SK-MEL-5 (cell line): ENCODE measurements at places on chromosomes 3 and 15. TPM values are rescaled to one million over a fixed set of nuclear protein-coding genes. Genes with fewer than 3 reads are reported as not detected.

DNA sequence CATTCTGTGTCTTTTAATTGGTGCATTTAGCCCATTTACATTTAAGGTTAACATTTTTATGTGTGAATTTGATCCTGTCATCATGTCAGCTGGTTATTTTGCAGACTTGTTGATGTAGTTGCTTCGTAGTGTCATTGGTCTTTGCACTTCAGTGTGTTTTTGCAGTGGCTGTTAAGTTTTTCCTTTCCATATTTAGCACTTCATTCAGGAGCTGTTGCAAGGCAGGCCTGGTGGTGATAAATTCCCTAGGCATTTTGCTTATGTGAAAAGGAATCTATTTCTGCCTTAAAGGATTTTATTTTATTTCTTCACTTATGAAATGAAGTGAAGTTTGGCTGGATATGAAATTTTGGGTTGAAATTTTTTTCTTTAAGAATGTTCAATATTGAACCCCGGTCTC lies 70.2 kb upstream of the CD96 start:
- no peak for DNase-seq

DNA sequence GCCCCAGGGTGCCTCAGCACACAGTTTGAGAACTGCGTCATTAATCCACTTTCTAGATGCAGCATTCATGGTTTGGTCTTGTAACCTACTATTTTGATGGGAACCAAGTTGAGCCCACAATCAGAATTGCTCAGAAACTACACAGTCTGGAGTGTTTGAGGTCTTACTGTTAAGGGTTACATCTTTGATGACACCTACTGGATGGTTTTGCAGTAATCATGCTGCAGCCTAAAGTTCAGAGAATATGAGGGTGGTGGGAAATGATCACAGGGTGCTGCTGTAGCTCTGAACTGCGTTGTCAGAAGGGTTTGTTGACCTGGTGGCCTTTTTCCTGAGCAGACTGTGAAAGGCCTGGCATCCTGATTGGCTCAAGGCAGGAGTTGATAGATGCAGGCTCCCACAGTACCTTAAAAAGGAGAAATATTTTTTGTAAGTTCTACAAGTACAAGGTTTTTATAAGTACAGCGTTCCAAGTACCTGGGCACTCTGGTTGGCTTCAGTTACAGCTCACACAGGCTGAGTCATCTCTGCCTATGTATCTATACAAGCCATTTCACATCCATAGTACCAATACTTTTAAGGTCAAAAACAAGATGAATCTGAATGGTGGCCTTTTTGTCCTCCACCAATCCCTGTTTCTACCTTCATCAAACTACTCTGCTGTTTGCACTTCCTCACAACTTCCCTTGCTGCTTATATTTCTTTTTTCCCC lies 60.5 kb upstream of the ACKR4 start:
- DNase-seq: peak; percentile 27

HDGFL3 gene
- 31.8 and 35.7 TPM in 2 replicates for total RNA-seq

LRRC2 gene
- total RNA-seq: not detected in 2 replicates

RLBP1 gene
- 33.8 and 37.2 TPM in 2 replicates for total RNA-seq
